Mesothelial cell of epicardium (in vitro differentiated cells): ENCODE measurements at places on chromosomes 12 and 14. TPM values are rescaled to one million over a fixed set of nuclear protein-coding genes. Genes with fewer than 3 reads are reported as not detected.

DNA sequence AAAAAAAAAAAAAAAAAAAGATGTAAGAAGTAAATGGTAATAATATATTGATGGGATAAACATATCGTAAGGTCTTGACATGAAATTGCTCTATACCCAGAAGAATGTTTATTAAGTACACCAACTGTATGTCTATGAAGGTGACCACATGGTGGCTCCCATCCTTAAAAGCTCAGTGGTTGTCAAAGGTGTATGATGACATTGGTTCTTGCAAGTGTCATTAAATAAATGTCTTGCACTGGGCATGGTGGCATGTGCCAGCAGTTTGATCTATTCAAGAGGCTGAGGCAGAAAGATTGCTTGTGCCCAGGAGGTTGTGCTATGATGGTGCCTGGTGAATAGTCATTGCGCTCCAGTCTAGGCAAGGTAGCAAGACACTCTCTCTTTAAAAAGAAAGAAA is 10.4 kb downstream of the CCT2 start:
- no peak for DNase-seq

- DNase-seq, result no peak
These were observed 18.3 kb downstream of the PLEKHG7 start for GRCh38 chr12:92721130-92721529.

DNA sequence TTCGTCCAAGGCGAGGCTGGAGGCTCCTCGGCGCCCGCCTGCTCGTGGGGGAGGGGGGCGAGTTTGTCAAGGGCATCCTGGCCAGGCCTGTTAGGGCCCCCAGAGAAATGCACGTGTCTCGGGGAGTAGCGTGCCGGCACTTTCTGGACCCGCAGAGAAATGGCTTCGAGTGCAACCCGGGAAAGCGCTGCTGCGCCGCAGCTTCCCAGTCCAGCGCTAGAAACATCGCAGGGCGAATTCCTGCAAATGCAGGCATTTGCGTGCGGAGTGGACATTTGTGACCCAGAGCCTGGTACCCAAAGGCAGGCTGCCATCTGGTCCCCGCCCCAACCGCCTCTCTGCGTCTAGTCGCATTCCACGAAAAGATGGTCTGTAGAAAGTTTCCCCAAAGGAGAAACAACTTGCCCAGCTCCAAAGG is 756 bp downstream of the LGR5 start:
- DNase-seq, result no peak

- no peak for DNase-seq
These were observed 27.3 kb downstream of the CKAP4 start for GRCh38 chr12:106220536-106220935.

The TSPAN8 gene
- 0.38 to 0.89 TPM in 2 of 3 replicates, not detected in the other for total RNA-seq
